ENCODE measurements at places on chromosomes 2 and 18. TPM values are rescaled to one million over a fixed set of nuclear protein-coding genes. Genes with fewer than 3 reads are reported as not detected.

DNA sequence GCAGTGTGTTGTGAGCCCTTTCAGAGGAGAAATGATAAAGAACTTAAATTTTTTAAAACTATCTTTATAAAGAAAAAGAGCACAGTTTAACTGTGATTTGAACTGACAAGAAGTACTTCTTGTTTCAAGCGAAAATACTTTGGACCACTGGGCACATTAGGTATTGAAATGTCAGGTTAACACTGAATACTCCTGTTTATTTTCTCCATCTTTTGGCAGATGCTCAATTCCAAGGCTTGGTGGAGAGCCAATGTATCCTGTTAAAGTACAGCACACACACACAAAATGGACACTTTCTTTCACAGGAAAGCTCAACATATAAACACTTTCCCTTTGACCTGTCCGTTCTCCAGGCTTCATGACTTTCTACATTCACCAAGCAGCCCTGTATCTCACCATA is 32.6 kb upstream of the SP3 start:
- no peak for DNase-seq
- no peaks in the 10 kb centered on the region for H3K36me3 ChIP-seq
- H3K27me3 ChIP-seq: peaks cover 2% of the 10 kb centered on the region
- H3K27ac ChIP-seq: no peak overlapping the region
- no peak overlapping the region for H3K4me3 ChIP-seq

- DNase-seq: peak; percentile 55
- H3K4me1 ChIP-seq: peaks cover 75% of the 10 kb centered on the region
- peaks cover 9% of the 10 kb centered on the region for H3K36me3 ChIP-seq
- no peak overlapping the region for H3K4me3 ChIP-seq
- no peaks in the 10 kb centered on the region for H3K27me3 ChIP-seq
Observed at GRCh38 chr2:203804070-203804469, 63.5 kb upstream of the CTLA4 start.

DNA sequence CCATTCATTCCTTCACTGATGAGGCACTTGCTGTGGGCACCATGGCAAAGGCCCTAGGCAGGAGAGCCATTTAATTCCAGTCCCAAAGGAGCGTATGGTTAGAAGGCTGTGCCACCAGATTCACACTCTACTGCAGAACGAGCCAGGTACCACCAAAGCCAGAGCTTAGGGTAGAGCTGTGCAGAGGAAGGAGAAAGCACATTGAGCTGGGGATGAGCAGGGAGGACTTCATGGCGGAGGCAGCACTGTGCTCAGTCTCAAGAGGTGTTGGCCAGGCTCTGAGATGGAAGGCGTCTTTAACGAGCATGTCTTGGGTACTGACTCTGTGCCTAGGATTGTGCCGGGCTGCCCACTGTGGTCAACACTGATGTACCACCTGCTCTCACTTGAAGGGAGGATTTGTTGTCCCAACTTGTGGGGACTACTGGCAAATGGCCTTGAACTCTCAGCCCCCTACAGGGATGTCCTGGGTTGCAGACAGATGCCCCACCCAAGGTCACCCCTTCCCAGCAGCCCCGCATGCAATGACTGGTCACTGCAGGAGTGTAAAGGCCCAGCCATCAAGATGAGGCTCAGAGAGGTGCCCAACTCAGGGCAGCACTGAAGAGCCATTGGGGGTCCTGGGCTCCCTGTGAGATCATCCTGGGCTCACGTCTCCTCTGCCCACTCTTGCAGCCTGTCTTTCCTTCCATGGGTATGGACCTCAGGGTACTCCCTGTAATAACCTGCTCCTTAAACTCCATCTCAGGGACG is 251.4 kb downstream of the GLI2 start:
- no peaks in the 10 kb centered on the region for H3K4me1 ChIP-seq
- H3K27me3 ChIP-seq: no peaks in the 10 kb centered on the region
- DNase-seq: no peak
- no peak overlapping the region for H3K4me3 ChIP-seq
- no peaks in the 10 kb centered on the region for H3K36me3 ChIP-seq

ASB18 gene
- not detected for total RNA-seq

COL4A4 gene
- not detected for total RNA-seq

TRIM43 gene
- not detected for total RNA-seq

STAM2 gene
- total RNA-seq: 10.8 TPM

Data from activated naive CD4-positive, alpha-beta T cell treated with anti-CD3 and anti-CD28 coated beads for 36 hours (primary cell).